Cerebellar nuclear complex (tissue), 1 donor: ENCODE measurements at places on chromosomes 12 and 14.

- DNase-seq = no peak
These were observed 322.4 kb upstream of the CLEC14A start for GRCh38 chr14:38578278-38578681.

GRCh38 chr12:91332302-91332701 is 149.7 kb upstream of the DCN start:
- no peak for DNase-seq

GRCh38 chr12:126424696-126425095 is 1359.5 kb downstream of the AACS start:
- no peak for DNase-seq

DNA sequence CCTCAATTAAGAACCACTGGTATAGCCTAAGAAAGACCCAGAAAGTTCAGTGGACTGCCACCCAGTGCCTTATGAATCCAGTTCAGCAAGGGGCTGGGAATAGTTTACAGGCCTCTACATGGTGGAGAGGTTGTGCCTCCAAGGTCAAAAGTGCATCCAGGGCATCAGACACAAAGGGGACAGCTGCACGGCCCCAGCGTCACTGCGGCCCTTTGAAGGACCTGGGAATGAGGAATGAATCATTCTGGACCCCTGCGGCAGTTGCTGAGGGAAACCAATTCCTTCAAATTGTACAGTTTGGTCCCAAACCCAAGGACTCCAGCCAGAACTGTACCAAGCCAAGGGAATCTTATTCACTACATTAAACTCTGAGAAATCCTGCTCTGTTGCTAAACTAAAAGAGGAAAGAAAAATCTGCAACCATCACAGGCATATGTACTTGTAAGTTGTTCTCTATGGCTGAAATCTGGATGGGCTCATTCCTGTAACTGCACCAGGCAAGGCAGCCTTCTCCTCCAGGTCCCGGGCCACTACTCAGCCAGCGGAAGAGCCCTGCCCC is 10.9 kb upstream of the NGB start:
- no peak for DNase-seq

- DNase-seq = no peak
These were observed 174.0 kb upstream of the C14orf180 start for GRCh38 chr14:104405360-104406226.

- no peak for DNase-seq
These were observed 506 bp downstream of the ESRRB start for GRCh38 chr14:76376409-76376877.

DNA sequence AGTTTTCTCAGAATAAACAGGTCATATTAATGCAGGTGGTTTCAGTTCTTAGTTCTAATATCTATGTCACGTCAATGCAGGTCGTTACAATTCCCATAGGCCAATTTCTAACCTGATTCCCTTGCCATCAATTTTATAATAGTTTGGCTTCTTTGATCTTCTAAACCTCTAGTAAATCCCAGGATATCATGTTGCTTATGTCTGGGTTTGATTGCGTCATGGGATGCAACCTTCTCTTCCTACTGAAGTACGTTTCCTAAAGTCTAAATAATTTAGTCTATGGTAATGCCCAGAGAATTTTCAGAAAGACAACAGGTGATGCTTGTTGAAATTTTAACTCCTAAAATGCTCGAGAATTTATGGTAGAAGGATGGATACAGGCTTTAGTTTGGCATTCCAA is 19.2 kb downstream of the TAS2R7 start:
- no peak for DNase-seq

GRCh38 chr12:108215458-108215857 is 86.4 kb downstream of the WSCD2 start:
- no peak for DNase-seq

DNA sequence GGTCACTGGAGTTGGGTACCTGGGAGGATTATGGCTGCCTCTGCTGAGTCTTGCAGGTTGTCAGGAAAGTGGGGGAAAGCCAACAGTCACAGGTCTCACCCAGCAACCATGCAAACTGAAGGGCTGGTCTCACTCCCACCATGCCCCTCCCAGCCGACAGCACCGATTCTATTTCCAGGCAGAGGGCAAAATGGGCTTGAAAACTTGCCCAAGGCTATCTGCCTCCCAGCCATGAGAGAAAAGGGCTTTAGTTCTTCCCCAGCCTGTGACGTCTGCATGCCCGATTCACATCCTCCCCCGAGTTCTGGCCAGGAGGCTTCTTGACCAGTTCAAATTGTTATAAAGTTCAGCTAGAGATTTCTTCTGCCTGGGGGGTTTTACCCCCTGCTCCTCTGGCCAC is 9.9 kb upstream of the TAS2R30 start:
- no peak for DNase-seq

DNA sequence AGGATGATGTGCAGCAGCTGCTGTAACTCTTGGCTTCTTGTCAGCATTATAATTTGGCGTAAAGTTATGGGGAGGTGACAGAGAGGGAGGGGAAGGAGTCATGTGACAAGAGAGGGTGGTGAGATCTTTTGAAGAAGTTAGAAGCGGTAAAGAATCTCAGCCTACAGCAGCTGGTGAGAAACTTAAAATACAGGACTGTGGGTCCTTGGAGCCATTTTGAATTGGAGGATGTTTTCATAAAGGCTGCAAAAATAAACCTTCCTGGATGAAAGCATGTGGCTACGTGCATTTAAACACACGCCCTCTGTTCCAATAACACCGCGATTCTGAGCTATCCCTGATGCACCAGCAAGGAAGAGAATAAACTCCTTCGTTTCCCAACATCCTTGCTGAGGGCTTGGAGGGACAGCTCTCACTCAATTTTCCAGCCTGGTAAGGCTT is 133.7 kb downstream of the TMEM30B start:
- no peak for DNase-seq

GRCh38 chr12:63070709-63071108 is 80.3 kb downstream of the AVPR1A start:
- no peak for DNase-seq

GRCh38 chr14:35133542-35134328 is 11.4 kb downstream of the PRORP start:
- DNase-seq = no peak

DNA sequence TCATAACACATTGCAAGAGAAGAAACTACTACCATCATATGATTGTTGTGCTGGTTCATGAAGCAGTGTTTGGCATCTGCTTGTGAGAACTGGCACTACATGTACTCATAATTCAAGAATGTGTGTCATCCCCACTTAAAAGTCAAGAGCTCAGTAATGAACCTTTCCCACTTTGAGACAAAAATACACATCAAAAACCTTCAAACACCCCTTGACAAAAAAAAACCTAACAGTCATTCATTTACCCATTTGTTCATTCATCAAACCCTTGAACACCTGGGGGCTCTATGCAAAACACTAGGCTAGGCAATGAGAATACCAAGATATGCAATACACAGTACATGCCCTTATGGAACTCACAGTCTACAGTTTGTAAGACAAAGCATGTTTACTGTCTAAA is 40.0 kb downstream of the KIF21A start:
- DNase-seq = no peak

GRCh38 chr12:117968151-117968789 is 520 bp downstream of the KSR2 start:
- no peak for DNase-seq

DNA sequence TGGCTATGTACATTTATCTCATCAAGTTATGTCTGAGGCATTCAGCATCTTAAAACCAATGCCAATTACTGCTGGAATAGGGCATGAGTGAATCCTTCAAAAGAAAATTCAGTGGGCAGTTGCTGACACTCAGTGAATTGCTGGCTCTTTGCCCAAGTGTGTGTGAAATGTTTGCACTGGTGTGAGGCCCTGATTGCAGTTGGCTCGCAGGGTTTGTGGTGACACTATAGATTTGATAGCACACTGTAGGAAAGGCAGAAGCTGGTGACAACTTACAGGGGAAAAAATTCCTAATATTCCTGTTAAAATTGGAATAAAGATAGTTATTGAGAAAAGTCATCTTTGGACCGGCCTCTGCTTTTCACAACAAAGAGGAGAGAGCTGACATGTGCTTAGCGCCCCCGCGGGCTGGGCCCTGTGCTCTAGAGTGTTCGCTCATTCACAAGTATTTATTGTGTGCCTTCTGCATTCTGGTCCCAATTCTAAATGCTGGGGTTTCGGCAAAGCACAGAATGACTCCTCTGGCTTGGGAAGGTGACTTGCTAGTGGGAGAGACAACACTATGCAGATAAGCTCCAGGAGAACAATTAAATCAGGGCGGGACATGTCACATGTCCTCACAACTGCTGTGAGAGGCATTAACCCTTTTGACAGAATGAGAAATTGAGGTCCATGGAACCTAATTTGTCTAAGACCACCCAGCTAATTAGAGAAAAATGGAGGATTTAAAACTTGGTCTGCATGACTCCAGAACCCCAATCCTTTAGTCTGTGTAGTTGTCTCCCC is 418.7 kb downstream of the NPAS3 start:
- DNase-seq = no peak

DNA sequence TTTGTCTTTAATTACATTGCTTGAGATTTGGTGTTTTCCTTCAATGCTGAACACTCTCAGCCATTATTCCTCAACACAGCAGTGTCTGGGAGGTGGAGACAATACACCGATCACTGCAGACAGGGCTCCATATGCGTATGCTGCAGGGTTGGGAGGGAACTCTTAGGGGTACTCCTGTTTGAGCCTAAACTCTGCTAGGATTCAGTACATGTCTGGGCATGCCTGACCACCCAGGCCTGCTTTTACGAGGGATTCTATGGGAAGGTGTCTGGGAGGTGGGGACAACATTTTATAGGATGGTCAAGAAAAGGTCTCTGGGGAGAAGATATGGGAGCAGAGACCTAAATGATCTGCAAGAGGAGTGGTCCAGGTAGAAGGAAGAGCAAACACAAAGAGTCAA is 34.3 kb downstream of the DHRS2 start:
- DNase-seq = no peak

GRCh38 chr12:124761871-124762270 is 101.8 kb downstream of the SCARB1 start:
- no peak for DNase-seq

- no peak for DNase-seq
These were observed 433.2 kb downstream of the PDZRN4 start for GRCh38 chr12:41621291-41621690.

- DNase-seq = no peak
These were observed 9.8 kb upstream of the ZNF385A start for GRCh38 chr12:54394281-54394719.

DNA sequence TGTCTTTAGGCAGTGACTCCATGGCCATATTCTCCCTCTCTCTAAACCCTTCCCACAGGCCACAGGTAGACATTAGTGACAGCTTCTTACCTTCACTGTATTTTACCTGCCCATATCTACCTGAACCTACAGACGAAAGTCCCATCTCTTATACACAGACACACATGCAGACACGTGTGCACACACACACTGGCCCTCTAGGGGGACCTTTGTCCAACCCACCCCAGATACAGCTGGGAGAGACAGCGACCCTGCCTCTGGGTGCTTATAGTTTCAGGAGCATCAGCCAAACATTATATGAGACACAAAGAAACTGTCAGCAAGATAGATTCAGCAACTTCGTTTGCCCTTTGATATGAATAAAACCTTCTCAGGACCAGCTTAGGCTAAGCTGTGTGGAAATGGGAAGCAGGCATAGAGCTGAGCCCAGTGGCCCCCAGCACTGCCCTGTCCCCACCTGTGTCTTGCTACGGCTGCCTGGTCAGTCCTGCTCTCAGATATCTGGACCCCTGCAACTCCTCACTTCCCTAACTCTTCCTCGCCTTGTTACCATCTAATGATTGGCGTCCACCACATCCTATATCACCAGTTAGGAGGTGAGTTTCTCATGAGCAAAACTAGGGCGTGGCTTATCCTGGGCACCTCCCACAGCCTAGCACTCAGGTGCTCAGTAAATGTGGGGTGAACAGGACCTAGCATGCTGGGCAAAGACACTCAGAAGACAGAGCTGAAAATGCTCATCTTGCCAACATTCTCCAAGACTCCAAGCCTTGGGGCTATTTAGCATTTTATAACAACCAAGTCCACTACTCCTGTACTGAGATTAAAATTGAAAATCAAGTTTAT is 12.0 kb upstream of the CD9 start:
- no peak for DNase-seq

DNA sequence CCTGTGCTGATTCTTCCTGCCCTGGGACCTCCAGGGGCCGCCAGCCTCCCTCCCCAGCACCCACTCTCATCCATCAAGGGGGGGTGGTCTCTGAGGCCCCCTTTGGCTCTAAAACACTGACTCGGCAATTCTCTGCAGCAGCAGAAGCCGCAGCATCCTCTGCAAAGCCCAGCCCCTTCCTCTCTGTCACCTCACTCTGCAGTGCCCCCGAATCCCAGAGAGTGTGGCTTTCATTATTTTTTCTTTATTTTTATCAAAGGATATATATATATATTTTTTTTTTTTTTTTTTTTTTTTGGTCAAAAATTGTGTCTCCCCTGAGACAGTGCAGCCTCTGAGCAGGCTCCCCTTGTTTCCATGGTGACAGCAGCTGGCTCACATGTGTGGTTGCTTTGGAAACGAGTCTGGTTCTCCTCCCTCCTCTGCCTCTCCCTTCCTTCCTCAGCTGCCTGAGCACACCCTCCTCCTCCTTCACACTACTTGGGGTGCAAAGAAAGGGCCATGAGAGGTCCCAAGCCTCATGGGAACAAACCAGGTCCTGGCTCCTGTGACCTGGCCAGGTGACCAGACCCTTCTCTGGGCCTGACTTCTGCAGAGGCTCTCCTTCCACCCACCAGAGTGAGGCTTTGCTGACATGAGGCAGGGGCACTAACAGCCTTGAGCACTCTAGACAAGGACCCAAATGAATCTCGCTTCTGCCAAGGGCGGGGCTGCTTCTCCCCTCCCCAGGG is 100.5 kb downstream of the LRRC74A start:
- DNase-seq = no peak

GRCh38 chr12:57586128-57586527 is 4.9 kb upstream of the PIP4K2C start:
- no peak for DNase-seq

- DNase-seq = no peak
These were observed 151.5 kb upstream of the SLC38A2 start for GRCh38 chr12:46523863-46524770.

GRCh38 chr12:51887476-51888315 is at the start of gene ANKRD33:
TSS of gene ANKRD33 (plus strand) at chr12:51888103. CDS start at chr12:51888187, 84 bp downstream.
- no peak for DNase-seq

DNA sequence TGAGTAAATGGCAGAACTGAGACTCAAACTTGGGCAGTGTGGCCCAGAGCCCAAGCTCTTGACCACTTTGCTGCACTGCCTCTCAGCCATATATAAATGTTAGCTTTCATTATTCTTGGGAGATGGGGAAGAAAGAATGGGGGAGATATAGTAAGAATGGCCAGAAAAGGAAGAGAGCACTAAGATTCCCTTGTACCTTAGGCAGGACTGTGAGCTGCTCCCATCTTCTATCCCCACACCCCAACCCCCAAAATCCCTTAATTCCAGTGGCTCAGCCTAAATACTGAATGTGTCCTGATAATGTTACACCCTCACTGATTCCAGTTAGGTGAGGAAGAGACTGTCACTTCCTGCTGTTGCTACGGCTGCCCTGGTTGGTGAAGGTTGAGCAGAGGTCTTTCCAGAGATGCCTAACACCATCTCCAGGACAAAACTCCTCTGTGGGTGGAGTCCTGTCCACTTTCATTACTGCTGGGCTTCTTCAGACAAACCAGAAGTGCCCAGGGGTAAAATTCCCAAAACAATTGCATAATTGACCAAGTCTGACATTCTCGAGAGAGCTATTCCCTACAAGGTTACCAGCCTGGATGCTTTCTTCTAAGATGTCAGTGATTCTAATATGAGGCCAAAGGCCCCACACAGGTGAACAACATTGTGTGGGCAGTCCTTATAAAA is 51.8 kb downstream of the GNG2 start:
- DNase-seq = no peak

GRCh38 chr14:33039311-33039710 is 100.6 kb downstream of the NPAS3 start:
- DNase-seq = no peak

GRCh38 chr12:116783525-116784237 is 45.6 kb downstream of the RNFT2 start:
- DNase-seq = no peak

- no peak for DNase-seq
These were observed 8.5 kb upstream of the CDC42BPB start for GRCh38 chr14:103065861-103066260.
